ENCODE measurements at places on chromosomes 3 and 15.

DNA sequence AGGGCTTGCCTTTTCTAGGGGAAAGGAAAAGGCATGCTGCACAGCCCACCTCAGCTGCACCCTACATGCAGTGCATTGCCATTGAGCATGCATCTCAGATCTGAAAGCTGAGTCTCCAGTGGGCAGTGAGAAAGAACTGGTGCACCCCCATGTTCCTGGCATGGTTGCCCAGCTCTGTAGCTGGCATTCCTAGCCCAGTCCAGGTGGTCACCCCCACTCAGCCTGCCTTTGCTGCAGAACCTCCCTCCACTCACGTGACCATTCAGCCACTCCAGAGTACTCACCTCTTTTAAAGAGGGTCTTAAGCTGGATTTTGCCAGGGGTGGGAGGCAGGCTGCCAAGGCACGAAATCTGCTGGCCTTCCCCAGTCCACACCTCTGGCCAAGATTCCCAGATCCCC is 208.6 kb upstream of the TOPAZ1 start:
- no peak for DNase-seq

DNA sequence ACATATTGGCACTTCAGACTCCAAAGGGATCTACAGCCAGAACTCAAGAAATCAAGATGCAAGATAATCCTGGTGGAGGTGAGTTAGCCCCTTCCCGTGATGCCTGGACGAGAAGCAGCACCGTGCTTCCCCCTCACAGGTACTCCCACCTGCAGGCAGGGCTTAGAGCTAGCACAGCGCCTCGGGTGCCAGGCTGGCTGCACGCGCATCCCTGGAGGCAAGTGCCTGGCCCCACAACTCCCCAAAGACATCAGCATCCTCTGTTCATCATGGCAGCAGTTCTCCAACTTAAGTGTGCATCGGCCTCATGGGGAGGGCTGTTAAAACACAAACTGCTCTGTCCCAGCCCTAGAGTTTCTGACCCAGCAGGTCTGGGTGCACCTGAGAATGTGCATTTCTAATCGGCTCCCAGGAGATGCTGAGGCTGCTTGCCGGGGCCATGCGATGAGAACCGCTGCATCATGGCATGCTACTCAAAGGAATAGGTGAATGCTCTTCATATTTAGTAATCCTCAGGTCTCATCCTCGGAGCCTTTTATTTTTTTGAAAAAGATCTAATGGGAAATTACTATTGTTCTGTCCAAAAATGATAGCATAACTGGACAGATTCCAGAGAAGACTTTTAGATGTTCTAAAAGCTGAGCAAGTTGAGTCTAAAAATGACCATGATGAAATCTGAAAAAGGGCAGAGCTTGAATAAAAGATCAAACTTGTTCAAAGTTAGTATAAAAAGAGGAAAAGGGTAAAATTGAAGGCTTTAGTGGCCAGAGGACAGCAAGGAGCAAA is 244.2 kb downstream of the ADAMTS17 start:
- DNase-seq = no peak

DNA sequence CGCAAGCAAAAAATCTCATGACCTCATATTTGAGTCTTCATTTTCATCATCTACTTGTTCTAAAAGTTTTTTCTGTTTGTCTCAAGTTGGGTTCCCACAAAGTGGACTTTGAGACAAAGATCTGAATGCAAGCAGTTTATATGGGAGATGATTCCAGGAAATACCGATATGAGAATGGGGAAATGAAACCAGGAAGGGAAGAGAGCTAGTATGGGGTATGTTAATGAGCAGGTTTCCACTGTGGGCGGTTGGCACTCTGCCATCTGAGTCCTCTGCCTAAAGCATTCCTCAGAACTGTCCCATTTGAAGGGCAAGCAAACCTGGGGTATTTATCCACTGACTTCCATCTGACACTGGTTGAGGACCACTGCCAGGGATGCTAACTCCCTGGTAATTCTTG is 8.8 kb downstream of the ADPRH start:
- peak; percentile 70 for DNase-seq

DNA sequence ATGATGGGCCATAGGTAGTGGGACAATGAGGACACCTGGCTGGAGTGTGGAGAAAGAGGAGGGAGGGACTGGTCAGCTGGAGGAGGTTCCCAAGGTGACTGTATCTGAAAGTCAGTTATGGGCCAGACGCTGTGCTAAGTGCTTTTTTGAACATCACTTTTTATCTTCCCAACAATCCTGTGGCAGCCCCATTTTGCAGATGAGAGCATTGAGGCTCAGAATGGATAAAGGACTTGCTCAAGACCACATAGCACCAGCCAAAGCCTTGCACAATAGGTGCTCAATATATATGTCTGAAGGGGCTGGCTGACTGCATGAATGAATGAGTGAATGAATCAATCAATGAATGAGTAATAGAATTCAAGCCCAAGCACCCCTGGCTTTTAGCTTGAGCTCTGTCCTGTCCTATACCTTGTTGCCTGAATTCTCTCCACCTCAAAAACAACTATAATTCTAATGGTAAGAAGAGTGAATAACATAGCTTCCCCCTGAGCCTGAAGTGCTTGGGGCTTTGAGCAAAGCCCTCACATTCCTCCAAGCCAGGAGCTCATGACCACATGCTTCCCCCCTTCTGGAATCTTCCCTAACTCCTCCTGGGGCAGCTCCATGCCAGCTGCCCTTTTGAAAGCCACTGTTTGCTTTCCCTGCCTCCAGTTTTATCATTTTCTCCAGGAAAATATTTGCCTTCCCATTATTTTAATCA is 150.9 kb downstream of the RPLP1 start:
- no peak for DNase-seq

- DNase-seq = no peak
These were observed 76.2 kb upstream of the PLCL2 start for GRCh38 chr3:16808393-16809107.

GRCh38 chr3:150414959-150415358 is 6.9 kb downstream of the TSC22D2 start:
- no peak for DNase-seq

DNA sequence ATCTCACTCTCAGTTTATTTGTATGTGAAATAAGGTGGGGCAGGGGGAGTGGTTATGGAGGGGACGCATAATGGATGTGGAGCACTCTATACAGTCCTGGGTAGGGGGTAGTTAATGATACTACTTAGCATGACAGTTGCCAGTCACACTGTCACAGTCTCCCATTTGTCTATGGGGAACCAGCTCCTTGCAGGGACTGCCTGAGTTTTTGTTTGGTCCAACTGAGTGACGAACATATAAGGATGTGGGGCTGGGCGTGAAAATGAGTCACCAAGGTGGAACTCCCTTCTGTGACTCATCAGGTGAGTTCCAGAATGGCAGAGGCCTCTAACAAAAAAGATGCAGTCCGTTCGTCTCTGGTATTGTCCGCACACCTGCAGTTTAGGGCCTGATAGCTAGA is 235.3 kb upstream of the ST8SIA2 start:
- DNase-seq = no peak

GRCh38 chr3:46143951-46144473 is 64.1 kb downstream of the CCR1 start:
- no peak for DNase-seq

GRCh38 chr15:40080847-40081246 is 27.8 kb downstream of the BMF start:
- DNase-seq = no peak

DNA sequence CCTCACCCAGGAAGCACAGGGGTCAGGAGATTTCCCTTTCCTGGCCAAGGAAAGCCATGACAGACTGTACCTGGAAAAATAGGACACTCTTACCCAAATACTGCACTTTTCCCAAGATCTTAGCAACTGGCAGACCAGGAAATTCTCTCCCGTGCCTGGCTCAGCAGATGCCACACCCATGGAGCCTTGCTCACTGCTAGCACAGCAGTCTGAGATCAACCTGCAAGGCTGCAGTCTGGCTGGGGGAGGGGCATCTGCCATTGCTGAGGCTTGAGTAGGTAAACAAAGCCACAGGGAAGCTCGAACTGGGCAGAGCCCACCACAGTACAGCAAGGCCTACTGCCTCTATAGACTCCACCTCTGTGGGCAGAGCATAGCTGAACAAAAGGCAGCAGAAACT is 567.3 kb upstream of the LMCD1 start:
- DNase-seq = peak; percentile 74

- DNase-seq = no peak
These were observed 38.8 kb downstream of the KLHL25 start for GRCh38 chr15:85755942-85756341.
